ENCODE measurements at places on chromosomes 1 and 21. TPM values are rescaled to one million over a fixed set of nuclear protein-coding genes. Genes with fewer than 3 reads are reported as not detected.

DNA sequence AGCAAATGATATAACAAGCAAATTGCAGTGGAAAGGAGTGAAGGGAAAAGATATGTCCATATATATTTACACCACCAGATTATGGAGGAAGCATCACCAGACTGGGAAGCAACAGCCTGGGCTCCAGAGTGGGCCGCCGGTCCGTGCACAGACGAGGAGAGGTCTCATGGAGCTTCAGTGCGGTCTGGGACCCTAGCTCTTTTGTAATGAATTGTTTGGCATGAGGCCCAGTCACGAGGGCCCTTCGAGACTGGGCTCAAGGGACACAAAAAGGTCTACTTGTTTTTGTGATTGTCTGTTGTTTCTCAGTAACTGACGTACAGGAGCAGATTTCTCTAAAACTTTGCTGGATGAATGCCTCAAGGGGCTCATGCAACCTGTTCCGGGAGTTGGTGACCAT, 12.9 kb upstream of the STUM start:
- H3K36me3 ChIP-seq = no peaks in the 10 kb centered on the region
- no peaks in the 10 kb centered on the region for H3K27me3 ChIP-seq
- peaks cover 9% of the 10 kb centered on the region for H3K4me1 ChIP-seq

DNA sequence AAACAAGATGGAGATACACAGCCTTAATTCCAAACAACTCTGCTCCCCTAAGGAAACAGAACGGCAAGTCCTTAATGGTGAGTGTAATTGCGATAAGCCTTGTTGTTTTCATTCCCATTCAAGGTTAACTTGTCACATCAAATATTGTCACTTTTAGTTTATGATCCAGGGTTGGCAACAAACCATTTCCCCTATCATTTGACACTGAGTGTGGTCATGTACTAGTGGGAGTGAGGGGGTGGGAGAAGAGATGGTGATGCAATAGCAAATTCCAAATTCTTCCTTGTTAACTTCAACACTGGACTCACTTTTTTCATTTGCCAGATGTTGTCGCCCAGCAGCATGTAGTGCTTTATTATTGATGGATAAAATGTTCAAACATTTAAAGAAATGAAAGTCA, 140.4 kb downstream of the ZNF326 start:
- no peaks in the 10 kb centered on the region for H3K4me1 ChIP-seq
- H3K4me3 ChIP-seq = no peak overlapping the region
- H3K27me3 ChIP-seq = peaks cover 31% of the 10 kb centered on the region
- no peak overlapping the region for H3K27ac ChIP-seq
- no peak for DNase-seq
- H3K36me3 ChIP-seq = peaks cover 3% of the 10 kb centered on the region

The ATAD3C gene
- total RNA-seq = 2.9 TPM

The S100A7 gene
- not detected for total RNA-seq

DNA sequence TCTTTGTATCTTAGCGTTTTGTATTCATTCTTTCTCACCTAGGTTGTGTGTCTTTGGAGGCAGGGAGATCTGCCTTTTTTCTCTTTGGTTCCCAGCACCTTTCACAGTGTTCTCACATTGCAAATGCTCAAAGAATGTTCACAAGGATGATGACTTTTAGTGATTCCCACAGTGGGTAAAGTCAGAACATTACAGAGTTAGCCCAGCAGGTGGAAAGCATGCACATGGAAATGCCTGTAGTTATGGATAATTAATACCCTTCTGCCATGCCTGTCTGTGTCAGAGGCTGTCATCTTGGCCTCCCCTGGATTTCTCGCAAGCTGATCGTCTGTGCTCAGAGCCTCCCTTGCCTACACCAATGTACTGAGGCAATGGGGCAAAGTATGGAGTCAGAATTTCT, 458.9 kb downstream of the LMO4 start:
- DNase-seq = no peak
- no peaks in the 10 kb centered on the region for H3K27me3 ChIP-seq
- no peaks in the 10 kb centered on the region for H3K36me3 ChIP-seq
- H3K4me1 ChIP-seq = peaks cover 38% of the 10 kb centered on the region

- no peak for DNase-seq
- H3K36me3 ChIP-seq = no peaks in the 10 kb centered on the region
- peaks cover 12% of the 10 kb centered on the region for H3K4me1 ChIP-seq
- no peak overlapping the region for H3K4me3 ChIP-seq
- peak overlapping the region; percentile 26 for H3K27ac ChIP-seq
- peaks cover 2% of the 10 kb centered on the region for H3K27me3 ChIP-seq
These were observed 72.6 kb downstream of the SGIP1 start for GRCh38 chr1:66606362-66607065.

The IGSF9 gene
- total RNA-seq = 77.5 TPM

DNA sequence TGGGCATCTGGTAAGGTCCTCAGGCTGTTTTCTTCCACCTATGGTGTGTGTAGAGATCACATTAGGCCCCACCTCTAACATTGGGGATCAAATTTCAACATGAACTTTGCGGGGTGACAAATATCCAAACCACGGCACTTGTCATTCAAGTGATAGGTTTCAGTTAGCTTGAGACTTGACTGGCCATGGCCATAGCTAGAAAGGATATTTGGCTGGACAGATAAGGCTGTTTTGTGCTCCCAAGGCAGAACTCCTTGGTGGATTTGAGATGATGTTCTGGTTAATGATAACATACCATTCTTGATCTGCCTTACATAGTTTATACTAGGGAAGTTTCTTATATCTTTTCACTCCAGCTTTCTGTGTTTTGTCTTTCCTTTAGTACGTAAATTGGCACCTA, 48.5 kb downstream of the CELF3 start:
- no peaks in the 10 kb centered on the region for H3K4me1 ChIP-seq
- no peak for DNase-seq
- H3K4me3 ChIP-seq = no peak overlapping the region

The RGS16 gene
- total RNA-seq = 0.74 TPM

GRCh38 chr1:44723064-44723463, 7.9 kb downstream of the RNU5D-1 start:
- no peaks in the 10 kb centered on the region for H3K36me3 ChIP-seq
- no peak for DNase-seq
- H3K4me1 ChIP-seq = peaks cover 4% of the 10 kb centered on the region
- no peak overlapping the region for H3K27ac ChIP-seq

GRCh38 chr21:41804381-41804780, 37.5 kb upstream of the RIPK4 start:
- no peaks in the 10 kb centered on the region for H3K4me1 ChIP-seq
- H3K4me3 ChIP-seq = no peak overlapping the region
- peaks cover 19% of the 10 kb centered on the region for H3K36me3 ChIP-seq

- no peak for DNase-seq
- peaks cover 42% of the 10 kb centered on the region for H3K4me1 ChIP-seq
- H3K27ac ChIP-seq = no peak overlapping the region
- no peak overlapping the region for H3K4me3 ChIP-seq
- no peaks in the 10 kb centered on the region for H3K27me3 ChIP-seq
These were observed 9.2 kb upstream of the GRHL3 start for GRCh38 chr1:24309762-24310485.

The LCE6A gene
- not detected for total RNA-seq

The STPG1 gene
- 8.8 TPM for total RNA-seq

The RSRP1 gene
- total RNA-seq = 133 TPM

The SPATA21 gene
- total RNA-seq = not detected

- H3K36me3 ChIP-seq = no peaks in the 10 kb centered on the region
- H3K4me1 ChIP-seq = peaks cover 5% of the 10 kb centered on the region
- H3K27ac ChIP-seq = no peak overlapping the region
These were observed 45.1 kb downstream of the TRPM2 start for GRCh38 chr21:44398499-44398898.

The METTL25B gene
- total RNA-seq = 39.2 TPM

DNA sequence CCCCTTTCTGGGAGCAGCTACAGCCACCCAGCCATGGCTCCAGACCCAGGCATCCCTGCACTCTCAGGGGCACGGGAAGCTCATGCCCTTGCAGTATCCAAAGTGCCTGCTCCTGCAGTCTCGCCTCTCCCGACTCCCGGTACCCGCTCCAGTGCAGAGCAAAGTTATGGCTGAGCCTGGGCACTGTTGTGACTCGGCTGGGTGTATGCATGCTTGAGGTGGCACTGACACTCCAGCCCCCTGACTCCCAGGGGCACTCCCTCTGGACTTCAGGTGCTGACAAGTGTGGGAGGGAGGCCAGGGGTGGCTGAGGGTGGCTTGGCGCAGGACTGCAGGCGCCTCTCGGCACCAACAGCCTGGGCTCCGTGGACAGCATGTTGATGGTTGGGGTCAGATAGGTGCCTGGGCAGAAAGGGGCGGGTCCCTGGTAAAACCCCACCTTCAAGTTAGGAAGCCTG, 580.1 kb upstream of the ADGRL2 start:
- H3K4me3 ChIP-seq = no peak overlapping the region
- DNase-seq = no peak
- H3K27ac ChIP-seq = no peak overlapping the region
- no peaks in the 10 kb centered on the region for H3K27me3 ChIP-seq
- H3K4me1 ChIP-seq = peaks cover 5% of the 10 kb centered on the region

- peak within 1 kb of the TSS; percentile 86 for H3K4me3 ChIP-seq
- peak within 1 kb of the TSS; percentile 72 for H3K27ac ChIP-seq
- peaks cover 38% of the 10 kb centered on the region for H3K4me1 ChIP-seq
- H3K27me3 ChIP-seq = no peaks in the 10 kb centered on the region
These were observed at the start of gene SLC44A3 for GRCh38 chr1:94819945-94820746. Gene SLC44A3, plus strand, starts transcription at chr1:94820357. Its CDS starts 95 bp downstream, at chr1:94820452.

DNA sequence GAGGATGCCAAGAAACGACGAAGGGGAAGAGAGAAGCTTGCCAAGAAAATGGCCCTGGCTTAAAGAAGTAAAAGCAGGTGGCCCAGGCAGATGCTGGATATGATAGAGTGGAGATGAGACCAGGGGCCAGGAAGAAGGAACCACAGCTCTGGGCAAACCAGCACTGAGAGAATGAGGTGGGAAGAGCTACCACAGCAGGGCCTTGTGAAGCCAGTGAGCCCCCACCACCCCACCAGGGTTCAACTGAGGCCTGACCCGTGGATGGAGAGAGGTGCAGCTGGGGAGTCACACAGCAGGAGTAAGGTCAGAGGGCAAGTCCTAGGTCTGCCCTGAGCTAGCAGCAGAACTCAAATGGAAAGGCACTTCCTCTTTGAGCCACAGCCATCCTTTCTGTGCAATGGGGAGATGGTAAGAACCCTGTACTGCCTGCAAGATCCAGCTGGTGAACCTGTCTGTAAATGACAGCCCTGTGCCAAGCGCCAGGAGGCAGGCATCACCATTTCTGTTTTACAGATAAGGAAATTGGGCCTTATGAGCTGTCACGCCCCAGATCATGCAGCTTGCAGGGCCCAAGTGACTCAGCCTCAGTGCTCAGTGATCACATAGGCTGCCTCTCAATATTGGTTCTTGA, 8.5 kb downstream of the SH3BGRL3 start:
- no peaks in the 10 kb centered on the region for H3K36me3 ChIP-seq
- no peak for DNase-seq
- no peak overlapping the region for H3K27ac ChIP-seq

- H3K27ac ChIP-seq = no peak overlapping the region
- no peaks in the 10 kb centered on the region for H3K4me1 ChIP-seq
- H3K36me3 ChIP-seq = no peaks in the 10 kb centered on the region
- peaks cover 39% of the 10 kb centered on the region for H3K27me3 ChIP-seq
- H3K4me3 ChIP-seq = no peak overlapping the region
These were observed 24.3 kb upstream of the RNF220 start for GRCh38 chr1:44380666-44381177.

- H3K27ac ChIP-seq = no peak overlapping the region
- H3K4me3 ChIP-seq = no peak overlapping the region
- no peaks in the 10 kb centered on the region for H3K27me3 ChIP-seq
- H3K36me3 ChIP-seq = peaks cover 17% of the 10 kb centered on the region
These were observed 123.2 kb upstream of the KIAA1614 start for GRCh38 chr1:180789460-180789859.

- H3K4me1 ChIP-seq = peaks cover 8% of the 10 kb centered on the region
- DNase-seq = no peak
- H3K4me3 ChIP-seq = no peak overlapping the region
- no peak overlapping the region for H3K27ac ChIP-seq
- H3K36me3 ChIP-seq = no peaks in the 10 kb centered on the region
- H3K27me3 ChIP-seq = no peaks in the 10 kb centered on the region
These were observed 17.5 kb downstream of the NCF2 start for GRCh38 chr1:183572721-183573120.

- H3K4me1 ChIP-seq = peaks cover 12% of the 10 kb centered on the region
- no peak overlapping the region for H3K27ac ChIP-seq
- H3K36me3 ChIP-seq = peaks cover 17% of the 10 kb centered on the region
- DNase-seq = no peak
These were observed 32.5 kb downstream of the SLX9 start for GRCh38 chr21:44972301-44972814.

Data from mesothelial cell of epicardium (in vitro differentiated cells).